ENCODE measurements at places on chromosomes 1 and 21.

DNA sequence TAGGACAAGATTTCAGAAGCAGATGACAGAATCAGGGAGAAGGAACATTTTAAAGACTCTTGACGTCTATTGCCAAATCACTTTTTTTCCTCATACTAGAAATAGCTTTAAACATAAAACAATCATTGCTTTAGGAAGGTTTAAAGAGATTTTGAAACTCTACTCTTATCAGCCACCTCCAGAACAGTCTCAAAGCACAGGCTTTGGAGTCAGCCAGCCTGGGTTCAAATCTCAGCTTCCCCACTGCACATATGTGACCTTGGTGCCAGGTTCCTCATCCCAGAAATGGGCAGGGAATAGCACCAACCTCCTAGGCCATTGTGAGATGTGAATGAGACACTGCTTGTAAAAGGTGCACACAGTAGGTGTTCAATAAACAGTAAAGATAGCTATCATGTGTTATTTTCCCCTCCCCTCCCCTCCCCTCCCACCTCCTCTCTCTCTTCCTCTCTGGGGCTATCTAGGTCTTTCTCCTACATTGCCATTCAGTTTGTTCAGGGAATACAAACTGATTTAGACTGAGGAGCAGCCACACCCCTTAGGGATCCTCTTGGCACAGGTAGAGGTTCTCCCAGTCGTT, 20.6 kb downstream of the SPOCD1 start:
- DNase-seq, result no peak

DNA sequence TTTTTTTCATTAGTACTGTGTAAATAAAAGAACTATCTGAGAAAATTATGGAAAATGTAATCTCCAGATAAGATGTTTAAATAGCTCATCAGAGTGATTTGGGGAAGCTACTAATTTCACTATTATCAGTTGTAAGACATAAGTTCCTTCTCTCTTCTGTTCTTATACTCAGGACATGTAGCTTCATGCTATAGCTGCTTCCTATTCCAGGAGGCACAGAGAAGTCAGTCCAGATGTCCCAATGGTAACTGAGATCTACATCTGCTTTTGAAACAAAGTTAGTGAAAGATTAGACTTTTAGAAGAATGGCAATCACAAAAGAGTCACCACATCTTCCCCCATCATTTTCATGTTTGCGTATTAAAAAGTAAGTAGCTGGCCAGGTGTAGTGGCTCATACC, 5.6 kb downstream of the MAP3K21 start:
- no peak for DNase-seq

DNA sequence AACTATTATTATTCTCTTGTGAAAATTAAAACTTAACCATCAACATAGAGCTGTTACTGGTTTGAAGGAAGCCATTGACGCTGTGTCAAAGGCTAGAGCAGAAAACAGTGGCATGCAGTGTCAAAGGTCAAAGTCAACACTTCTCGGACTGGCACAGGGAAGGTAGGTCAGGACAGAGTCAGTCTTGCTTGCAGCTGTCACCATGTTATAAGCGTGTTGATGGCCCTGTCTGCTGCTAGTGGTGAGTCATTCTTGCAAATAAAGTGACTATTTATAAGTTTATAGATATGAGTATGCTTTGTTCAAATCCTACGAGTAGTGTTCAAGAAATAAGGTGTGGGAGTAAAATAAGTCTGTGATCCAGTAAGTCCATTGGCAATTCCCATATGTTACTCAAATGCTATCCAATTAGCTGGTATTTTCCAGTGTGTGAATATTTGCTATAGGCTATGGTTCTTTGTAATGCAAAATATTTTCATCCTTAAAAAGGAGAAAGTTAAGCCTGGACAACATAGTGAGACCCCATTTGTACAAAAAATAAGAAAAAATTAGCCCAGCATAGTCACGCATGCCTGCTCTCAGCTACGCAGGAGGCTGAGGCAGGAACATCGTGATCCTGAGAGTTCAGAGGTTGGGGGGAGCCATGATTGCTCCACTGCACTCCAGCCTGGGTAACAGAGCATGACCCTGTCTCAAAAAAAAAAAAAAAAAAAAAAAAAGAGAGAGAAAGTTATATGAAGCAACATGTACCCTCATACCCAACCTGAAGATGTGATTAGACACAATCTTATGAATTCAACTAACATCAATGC, 26.3 kb upstream of the TINAGL1 start:
- no peak for DNase-seq

DNA sequence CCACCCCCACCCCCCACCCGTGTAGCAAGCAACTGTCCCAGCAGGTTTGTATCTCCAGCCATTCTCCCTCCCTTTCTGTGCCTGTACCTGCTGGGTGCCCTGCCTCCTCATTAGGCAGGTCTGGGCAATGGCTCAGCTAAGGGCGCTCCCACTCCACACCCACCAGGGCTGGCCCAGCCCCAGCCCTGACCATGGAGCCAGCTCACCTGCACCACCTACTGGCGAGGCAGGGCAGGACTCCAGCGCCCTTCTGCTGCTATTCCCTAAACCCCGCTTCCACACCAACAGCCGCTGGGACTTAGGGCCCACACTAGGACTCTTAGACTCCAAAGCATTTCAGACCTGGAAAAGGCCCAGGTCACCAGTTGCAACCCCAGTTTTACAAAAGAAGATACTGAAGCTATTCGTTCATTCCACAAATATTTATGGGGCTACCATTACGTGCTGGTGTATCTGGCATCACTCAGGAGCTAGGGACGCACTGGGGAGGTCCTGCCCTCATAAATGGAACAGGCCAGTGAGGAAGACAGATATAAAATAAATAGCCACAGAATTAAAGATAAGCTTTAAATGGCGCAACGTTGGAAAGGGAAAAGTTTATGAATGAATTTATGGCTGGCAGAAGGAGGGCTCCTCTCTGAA, 24.0 kb downstream of the PGLYRP3 start:
- DNase-seq, result no peak

GRCh38 chr1:107132780-107133179, 8.1 kb upstream of the NTNG1 start:
- no peak for DNase-seq
